Pericardium fibroblast (primary cell): ENCODE measurements at places on chromosomes 5 and 9. TPM values are rescaled to one million over a fixed set of nuclear protein-coding genes. Genes with fewer than 3 reads are reported as not detected.

SLC2A6 gene
- 7.0 and 29.3 TPM in 2 replicates for total RNA-seq

ETF1 gene
- total RNA-seq = 59.1 and 68.1 TPM in 2 replicates

S100Z gene
- total RNA-seq = not detected in 2 replicates

RUSC2 gene
- total RNA-seq = 21.5 and 58.0 TPM in 2 replicates

RETREG1 gene
- 0.47 and 1.4 TPM in 2 replicates for total RNA-seq
